ENCODE measurements at places on chromosomes 11 and 22.

DNA sequence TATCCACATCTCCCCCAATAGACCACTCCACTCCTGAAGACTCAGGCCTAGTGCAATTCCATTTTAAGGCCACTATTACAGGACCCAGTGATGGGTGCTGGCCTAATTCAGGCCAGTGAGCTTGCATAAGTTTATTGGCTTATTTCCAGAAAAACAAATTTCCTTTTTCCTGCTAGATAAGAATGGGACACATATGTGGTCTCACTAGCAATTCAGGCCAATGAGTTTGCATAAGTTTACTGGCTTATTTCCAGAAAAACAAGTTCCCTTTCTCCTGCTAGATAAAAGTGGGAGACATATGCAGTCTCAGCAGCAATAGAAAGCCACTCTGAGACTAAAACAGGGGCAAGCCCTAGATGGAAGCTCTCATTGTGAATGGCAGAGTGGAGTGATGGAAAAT, 22.4 kb downstream of the ADM start:
- no peak for DNase-seq

DNA sequence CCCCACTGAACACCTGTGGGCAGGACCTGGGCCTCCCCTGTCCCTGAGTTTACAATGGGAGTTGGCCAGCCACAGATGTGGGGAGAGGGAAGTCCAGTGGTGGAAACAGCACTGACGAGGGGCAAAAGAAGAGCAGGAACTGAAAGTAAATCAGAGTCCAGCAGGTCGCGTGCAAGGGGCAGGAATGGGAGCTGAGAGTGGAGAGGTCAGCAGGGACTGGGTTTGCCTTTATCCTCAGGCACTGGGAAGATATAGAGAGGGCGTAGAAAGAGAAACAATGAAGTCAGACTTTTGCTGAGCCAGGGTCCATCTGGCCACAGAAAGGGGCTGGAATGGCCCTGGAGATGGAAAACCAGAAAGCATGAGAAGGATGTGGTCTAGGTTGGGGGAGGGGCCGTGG, 8.5 kb downstream of the P2RY6 start:
- DNase-seq, result no peak

- no peak for DNase-seq
These were observed 63.5 kb upstream of the WNT11 start for GRCh38 chr11:76269661-76270261.

- DNase-seq, result no peak
These were observed 412.3 kb downstream of the BRD1 start for GRCh38 chr22:49415151-49415951.

DNA sequence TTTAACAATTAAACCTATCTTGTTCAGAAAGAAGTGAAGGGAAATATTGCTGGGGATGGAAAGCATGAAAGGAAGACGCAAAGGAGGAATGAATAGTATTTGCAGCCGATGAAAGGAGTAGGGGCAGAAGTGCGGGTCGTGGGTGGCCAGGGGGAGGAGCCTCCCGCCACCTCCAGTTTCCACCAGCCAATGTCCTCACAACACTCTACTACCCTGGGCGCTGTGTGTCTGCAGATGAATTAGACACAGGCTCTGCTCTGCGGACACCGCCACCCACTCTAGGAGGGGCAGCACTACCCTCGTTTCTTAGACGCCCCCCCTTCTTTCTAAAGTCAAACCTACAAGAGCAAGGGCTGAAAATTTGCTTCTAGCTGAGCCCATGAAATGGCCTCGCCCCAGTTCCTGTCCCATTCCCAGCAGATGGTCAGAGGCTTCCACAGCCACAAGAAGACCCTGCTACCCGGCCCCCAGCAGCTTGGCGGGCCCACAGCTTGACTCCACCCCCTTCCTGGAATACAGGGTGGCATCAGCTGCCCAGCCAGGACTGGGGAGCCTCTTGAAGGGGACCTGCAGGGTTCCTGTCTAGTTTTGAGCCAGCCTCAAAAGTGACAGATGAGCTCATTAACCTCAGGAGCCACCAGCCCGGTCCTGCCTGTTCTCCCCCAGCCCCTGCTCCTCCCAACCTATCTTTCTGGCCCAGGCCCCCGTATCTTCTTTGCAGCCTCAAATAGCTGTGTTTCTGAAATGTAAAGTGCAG, 268.1 kb downstream of the BUD13 start:
- DNase-seq, result no peak

DNA sequence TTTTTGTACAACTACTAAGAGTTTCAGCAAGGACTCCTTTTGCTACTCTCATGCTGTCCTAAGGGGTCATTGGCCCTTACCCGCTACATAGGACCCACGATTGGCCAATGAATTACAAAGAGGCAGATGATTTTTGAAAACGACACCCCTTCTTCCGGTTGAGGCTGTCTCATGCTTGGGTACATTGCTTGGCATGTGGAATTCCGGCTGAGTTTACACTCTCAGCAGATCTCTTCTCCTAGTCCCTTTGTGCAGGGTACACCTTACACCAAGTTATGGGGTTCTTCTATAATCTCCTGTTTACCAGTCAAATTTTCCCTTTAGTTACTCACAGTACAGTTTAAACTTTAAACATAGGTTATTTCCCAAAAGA, 52.1 kb downstream of the SLC17A6 start:
- no peak for DNase-seq

DNA sequence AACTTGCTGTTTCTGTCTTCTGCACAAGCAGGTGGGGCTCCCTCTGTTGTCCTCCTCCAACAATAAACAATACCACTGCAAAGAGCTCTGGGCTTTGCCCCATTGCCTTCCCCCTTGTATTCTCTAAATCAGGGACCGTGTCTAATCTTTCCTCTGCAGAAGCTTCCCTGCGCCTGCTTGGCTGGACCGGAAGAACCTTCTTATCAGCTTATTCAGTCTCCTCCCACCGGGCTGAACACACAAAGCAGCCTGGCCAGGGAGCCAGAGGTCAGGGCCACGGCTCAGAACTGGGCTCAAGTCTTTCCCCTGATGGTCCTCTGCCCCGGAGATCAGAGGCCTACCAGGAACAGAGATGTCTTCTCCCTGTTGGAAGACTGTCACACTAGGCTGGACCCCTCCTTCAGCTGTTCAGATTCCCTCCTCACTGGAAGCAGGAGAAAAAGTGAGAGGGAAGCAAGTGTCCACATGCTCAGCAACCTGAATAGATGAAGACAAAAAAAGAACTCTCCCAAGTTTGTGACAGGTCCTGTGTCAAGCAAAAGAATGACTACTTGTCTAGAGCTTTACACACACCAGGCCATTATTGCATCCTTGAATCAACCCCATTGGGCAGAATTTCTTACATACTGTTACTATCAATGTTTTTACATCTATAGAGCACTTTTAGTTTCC, 63.7 kb downstream of the RAB30 start:
- DNase-seq, result no peak

DNA sequence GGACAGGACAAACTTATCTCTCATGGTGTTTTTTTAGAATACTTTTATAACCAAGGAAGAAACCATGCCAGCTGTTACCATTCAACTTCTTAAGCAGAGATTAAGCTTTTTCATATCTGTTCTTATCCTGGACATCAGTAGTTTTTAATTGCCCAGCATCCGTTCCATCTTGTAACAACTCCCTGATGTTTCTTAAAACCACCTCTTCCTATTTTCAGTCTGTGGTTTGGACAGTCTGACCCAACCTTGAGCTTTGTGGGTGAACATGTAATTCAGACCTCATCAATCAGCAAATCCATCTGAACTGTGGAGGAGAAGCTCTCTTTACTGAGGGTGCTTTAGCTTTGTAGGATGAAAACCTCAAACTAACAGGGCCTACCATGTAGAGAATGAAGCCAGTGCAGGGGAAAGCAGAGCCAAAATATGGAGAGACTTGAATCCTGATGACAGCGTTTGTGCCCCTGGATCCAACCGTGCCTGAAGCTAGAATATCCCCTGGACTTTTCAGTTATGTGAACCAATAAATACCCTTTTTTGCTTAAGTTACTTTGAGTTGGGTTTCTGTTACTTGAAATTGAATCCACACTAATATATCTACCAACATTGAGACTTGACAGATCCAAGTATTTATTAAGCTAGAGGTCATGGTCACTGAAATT, 9.4 kb downstream of the TUG1 start:
- no peak for DNase-seq

- DNase-seq, result no peak
These were observed 34.2 kb downstream of the TBC1D22A start for GRCh38 chr22:46796566-46797195.

- DNase-seq, result peak; percentile 53
These were observed 5.8 kb downstream of the CYB5R2 start for GRCh38 chr11:7667460-7667859.

- DNase-seq, result no peak
These were observed 83.7 kb downstream of the CADM1 start for GRCh38 chr11:115420505-115420904.

DNA sequence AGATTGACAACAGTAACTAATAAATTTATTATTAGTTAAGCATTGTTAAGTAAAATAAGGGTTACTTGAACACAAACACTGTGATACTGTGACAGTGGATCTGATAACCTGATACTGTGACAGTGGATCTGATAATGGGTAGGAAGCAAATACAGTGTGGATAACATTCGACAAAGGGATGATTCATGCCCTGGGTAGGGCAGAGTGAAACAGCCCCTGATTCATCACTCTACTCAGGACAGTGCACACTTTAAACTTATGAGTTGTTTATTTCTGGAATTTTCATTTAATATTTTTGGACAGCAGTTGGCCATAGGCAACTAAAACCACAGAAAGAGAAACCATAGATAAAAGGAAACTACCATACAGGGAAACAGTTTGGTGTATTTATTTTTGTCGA, 60.8 kb upstream of the CTSC start:
- DNase-seq, result no peak

DNA sequence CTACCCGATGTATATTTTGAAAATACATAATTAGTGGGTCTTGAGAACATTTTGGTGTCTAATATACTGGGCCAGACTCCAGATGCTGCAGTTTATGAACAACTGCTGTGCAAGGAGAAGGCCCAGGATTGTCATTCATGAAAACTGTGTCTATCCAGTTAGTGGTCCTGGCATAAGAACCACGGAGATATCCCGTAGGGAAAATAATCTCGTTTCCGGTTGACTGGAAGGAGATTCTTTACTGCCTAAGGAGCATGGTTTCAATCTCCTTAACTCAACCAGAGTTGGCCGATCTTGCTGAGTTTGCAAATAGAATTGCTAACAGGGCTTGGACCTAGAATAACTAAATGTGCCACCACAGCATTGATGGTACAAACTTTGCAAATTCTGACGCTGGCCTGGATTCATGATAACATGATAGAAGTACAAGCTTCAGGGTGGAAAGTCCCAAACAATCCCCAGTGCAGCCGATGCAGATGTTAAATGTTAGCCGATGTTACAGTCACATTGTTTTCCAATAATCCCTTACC, 4.6 kb upstream of the RTCB start:
- no peak for DNase-seq

GRCh38 chr22:29639096-29639495, 35.7 kb downstream of the NF2 start:
- DNase-seq, result no peak

GRCh38 chr22:27456696-27457503, 344.7 kb downstream of the MN1 start:
- peak; percentile 86 for DNase-seq

DNA sequence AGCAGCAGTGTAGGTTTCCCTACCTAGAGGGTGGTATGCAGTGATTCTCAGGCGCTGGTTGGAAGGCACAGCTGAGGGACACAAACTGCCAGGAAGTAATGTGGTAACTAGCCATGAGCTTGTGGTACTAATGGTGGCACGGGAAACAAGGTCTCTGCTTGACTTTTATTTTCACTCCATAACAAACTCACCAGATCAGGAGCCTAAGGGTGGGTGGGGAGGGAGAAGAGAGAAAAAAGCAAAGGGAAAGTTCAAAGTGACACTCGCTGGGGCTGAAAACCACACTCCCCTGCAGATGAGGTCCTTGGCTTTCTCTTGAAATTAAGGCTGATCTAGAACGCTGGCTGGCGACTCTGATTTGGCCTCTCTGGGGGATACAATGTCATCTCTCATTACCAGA, 22.0 kb downstream of the TRAF6 start:
- no peak for DNase-seq

- DNase-seq, result peak; percentile 29
These were observed 57.3 kb upstream of the SLN start for GRCh38 chr11:107769189-107769588.

DNA sequence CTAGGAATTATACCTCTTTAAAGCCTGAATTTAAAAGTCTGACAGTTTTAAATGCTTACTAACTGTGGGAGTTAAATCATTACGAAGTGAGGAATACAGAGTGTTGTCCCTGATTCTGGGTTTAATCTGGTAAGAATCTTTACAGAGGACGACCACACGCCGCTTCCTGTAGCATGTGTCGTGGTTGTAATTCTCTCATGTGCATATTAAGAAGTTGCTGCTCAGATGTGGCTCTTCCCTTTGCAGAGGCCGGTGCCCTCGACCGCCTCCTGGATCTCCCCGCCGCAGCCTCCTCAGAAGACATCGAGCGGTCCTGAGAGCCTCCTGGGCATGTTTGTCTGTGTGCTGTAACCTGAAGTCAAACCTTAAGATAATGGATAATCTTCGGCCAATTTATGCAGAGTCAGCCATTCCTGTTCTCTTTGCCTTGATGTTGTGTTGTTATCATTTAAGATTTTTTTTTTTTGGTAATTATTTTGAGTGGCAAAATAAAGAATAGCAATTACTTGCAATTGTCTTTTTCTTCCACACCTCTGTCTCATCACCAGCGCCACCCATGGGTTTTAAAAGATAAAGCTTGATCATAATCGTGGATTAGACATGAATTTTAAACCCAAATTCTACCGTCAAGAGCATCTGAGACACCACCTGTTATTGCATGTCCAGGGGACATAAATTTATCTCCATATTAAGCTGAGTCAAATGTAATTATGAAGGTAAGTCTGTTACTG, 6.5 kb downstream of the GAL start:
- DNase-seq, result no peak

DNA sequence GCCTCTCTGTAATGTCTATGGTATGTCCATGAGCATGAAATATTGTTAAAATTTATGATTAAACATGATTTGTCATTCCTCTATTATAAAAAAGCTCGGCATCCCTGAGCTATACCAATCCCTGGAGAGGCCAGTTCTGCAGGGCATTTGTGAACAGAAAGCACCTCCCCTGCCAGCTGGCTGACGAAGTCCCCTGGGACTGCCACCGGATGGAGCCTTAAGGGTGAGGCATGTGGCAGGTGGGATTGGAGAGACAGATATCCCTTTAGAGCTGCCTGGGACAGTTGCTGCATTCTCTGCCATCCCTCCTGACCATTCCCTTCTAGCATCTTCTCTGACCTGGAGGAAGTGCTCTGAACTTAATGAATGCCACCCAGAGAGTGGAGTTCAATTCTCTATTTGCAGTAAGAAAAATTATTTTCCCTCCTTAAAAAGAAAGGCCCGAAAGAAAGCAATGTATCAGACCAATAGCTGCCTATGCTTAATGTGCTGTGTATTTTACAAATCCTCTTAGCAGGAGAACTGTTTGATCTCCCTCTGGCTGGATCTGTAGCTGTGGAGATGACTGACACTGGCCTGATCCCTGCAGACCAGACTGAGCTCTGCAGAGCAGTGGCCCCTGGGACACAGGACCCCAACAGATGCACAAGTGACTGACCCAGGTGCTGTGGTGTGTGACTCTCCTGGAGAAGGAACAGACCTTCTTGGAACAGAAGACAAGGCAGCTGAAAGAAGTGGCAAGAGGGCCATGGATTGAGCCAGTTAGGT, 219.0 kb upstream of the NAV2 start:
- no peak for DNase-seq

- no peak for DNase-seq
These were observed 1.3 kb upstream of the KDM2A start for GRCh38 chr11:67117672-67118180.
